ENCODE measurements at places on chromosomes 1 and 21.

DNA sequence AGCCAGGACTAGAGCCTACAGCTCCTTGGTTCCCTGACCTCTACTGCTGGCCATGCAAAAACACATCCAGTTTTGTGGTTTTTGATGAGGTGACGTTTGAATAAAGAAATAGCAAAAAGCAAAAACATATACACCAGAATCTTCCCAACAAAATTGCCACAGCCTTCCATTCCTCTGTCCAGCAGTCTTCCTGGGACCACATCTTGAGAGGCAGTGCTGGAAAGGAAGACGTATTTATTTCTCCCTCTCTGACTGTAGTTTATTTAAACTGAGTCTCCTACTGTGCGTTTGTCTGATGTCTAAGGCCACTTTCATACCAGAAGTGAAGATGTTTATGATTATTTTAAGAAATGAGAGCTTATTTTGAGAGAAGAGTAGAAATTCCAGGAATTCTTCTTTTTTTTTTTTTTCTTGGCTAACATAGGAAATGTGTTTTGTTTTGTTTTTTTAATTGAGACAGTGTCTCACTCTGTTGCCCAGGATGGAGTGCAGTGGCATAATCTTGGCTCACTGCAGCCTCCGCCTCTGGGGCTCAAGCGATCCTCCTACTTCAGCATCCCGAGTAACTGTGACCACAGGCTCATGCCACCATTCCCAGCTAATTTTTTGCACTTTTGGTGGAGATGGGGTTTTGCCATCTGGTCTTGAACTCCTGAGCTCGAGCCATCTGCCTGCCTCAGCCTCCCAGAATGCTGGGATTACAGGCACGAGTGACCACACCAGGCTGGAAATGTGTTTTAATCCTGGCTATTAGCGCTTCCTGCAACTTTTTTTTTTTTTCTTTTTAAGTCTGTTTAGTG is 118.5 kb downstream of the ITSN1 start:
- DNase-seq = no peak

GRCh38 chr1:244444854-244445253 is 6.9 kb downstream of the ADSS2 start:
- DNase-seq = no peak

DNA sequence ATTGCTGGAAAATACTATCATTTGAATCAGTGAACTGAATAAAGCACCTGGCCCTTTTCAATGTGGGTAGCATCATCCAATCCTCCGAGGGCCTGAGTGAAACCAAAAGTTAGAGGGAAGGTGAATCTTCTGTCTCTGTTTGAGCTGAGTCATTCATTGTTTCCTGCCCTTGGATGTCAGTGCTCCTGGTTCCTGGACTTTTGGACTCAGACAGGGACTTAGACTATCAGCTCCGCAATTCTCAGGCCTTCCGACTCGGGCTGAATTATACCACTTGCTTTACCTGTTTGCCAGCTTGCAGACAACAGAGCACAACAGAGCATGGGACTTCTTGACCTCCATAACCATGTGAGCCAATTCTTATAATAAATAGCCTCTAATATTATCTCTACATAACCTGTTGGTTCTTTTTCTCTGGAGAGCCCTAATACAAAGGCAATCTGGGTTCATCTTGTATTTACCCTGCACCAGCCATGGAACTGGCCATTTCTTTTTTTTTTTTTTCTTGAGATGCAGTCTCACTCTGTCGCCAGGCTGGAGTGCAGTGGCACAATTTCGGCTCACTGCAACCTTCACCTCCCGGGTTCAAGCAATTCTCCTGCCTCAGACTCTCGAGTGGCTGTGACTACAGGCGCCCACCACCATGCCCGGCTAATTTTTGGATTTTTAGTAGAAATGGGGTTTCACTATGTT is 19.2 kb upstream of the VASH2 start:
- no peak for DNase-seq

DNA sequence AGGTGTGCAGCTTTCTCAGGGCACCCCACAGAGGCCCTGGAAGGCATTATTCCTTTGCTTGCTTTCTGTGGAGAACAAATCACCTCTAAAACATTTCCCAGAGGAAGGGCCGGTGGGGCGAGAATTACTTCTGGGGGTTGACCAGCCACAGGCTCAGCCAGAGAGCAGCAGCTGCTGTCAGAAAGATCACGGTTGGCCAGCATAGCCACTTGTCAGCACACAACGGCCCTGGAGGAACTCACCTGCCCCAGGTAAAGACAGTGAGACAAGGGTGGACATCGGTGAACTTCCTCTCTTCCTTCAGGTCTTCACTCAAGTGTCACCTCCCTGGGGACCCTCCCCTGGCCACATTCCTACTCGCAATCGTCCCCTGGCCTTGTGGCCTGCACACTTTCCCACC is 69.5 kb upstream of the CLDN14 start:
- no peak for DNase-seq

DNA sequence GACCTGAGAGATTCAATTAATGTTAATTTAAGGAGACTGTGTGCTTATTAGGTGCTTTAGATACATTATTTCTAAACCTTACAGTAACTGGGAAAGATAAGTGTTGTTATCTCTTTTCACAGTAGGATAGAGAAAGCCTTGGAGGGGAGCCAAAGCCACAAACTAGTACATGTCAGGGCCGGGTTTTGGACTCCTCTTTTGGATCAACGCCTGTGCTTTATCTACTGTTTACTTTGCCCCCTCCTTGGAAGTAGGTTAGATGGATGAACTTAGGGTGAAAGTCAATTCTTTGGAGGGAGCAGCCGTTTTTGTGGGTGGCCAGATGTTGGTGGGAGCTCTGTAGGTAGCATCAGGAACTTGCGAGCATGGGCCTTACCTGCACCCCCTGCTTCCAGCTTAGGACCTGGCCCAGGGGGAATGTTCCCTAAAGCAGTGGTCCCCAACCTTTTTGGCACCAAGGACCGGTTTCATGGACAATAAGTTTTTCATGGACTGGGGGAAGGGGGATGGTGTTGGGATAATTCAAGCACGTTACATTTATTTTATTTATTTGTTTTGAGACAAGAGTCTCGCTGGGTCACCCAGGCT is 1.7 kb downstream of the HHAT start:
- DNase-seq = no peak

DNA sequence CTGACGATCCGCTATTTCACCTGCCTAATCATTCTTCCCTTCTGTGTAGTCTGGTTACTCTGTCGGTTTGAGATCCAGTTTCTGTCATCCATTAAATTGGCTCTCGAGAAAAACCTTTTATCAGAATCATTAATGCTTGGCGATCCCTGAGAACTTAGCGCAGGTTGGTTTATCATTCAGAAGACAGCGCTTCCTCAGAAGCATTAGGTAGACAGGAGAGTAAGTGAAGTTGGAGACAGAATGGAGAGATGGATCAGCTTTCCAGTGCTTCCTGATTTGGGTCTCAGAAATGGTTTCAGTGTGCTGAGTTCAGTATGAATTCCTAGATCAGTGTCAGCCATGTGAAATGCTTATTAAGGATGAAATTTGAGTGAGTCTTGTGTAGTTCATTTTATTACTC is 1.3 kb downstream of the USP1 start:
- no peak for DNase-seq

GRCh38 chr1:230123280-230124185 is 56.5 kb downstream of the GALNT2 start:
- no peak for DNase-seq

DNA sequence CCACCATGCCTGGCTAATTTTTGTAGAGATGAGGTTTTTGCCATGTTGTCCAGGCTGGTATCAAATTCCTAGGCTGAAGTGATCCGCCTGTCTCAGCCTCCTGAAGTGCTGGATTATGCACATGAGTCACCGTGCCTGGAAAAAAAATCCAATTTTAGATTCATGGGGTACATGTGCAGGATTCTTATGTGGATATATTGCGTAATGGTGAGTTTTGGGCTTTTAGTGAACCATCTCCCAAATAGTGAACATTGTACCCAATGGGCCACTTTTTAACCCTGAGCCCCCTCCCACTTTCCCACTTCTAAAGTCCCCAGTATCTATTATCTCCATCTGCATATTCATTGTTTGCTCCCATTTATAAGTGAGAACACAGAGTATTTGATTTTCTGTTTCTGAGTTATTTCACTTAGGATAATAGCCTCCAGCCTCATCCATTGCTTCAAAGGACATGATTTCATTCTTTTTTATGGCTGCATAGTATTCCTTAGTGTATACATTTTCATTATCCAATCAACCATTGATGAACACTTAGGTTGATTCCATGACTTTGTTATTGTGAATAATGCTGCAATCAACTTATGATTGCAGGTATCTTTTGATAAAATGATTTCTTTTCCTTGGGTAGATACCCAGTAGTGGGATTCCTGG is 104.4 kb downstream of the MAP3K21 start:
- DNase-seq = no peak

DNA sequence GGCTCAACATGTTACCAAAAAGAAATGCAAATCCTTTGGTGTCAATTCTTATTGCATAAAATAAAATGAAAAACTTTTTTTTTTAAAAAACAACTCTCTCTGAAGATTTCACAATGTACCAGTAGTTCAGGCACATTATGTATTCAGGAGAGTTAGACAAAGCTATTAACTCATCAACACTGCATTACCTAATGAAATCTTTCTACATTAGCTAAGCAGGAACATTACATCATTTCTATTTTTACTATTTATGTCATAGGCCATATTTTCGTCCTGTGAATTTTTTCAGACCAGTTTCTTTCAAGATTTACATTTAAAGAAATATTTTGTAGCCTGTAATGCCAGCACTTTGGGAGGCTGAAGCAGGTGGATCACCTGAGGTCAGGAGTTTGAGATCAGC is 366.2 kb downstream of the USH2A start:
- DNase-seq = no peak

DNA sequence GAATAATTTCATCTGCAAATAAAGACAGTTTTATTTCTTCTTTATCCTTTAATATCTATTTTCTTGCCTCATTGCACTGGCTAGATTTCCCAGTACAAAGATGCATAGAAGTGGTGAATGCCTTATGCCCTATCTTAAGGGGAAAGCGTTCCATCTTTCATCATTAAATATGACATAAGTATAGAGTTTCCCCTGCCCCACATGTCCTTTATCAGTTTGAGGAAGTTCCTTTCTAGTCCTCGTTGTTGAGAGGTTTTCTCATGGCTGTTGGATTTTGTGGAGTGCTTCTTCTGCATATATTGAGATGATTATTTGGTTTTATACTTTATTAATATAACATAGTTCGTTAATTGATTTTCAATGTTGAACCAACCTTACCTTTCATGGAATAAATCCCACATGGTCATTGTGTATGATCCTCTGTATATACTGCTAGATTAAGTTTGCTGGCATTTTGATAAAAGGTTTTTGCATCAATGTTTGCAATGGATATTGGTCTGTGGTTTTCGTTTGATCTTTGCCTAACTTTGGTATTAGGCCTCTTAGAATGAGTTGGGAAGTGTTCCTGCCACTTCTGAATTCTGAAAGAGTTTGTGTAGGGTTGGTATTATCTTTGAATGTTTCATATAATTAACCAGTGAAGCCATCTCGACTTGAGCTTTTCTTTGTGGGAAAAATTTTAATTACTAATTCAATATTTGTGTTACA is 15.6 kb downstream of the PRKACB start:
- no peak for DNase-seq

DNA sequence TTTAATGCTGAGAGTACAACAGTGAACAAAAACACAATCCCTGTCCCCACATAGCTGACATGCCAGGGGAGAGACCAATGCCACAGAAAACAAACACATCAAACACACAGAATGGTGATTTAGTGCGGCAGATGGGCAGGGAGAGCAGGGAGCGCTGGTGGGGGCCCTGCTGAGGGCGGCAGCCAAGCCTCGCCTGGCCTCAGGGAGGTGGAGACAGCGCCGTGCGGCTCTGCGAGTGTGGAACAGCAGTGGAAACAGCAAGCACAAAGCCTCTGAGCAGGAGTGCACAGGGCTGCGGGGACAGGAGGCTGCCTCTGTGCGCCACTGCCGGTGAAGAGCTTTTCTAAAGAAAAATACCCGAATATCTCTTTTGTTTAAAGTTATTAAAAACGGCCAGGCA is 17.0 kb downstream of the MCM3AP start:
- no peak for DNase-seq

- DNase-seq = no peak
These were observed 237.5 kb downstream of the TGFB2 start for GRCh38 chr1:218582646-218583045.

GRCh38 chr1:6185635-6186382 is 5.7 kb upstream of the CHD5 start:
- DNase-seq = no peak

DNA sequence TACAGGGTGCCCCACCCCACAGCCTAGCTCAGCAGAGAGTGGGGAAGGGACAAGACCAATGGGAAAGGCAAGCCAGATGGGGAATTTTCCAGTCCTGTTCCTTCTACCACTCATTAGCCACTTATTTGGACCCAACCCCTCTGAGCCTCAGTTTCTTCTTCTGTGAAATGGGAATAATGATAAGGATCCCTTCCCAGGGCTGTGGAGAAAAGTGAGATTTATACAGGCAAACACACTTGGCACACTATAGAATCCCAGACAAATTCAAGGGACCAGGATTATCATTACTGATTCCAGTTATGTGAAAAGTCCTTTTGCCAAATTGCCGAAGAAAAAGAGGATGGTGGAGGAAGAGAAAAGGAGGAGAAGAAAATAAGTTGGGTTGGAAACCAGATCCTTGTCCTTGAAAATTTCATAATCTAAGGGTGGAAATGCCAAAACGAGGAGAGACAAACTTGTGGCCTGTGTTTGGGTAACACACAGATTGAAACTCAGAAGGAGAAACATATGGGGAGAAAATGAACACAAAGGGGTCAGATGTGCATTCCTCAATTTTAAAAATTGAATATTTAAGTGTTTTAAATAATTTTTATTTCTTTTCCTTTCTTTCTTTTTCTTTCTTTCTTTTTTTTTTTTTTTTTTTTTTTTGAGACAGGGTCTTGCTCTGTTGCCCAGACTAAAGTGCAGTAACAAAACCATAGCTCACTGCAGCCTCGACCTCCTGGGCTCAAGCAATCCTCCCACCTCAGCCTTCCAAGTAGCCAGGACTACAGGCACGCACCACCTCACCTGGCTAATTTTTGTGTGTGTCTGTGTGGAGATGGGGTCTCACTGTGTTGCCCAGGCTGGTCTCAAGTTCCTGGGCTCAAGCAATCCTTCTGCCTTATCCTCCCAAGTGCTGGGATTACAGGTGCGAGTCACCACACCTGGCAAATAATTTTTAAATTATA is 9.6 kb downstream of the CAPN2 start:
- DNase-seq = no peak

- no peak for DNase-seq
These were observed 4.1 kb upstream of the EVA1B start for GRCh38 chr1:36327421-36328087.

Measured in stimulated activated CD8-positive, alpha-beta memory T cell treated with anti-CD3 and anti-CD28 coated beads, Interleukin-15, amount 100 ng/mL, for 4 hours (primary cell).